ENCODE measurements at places on chromosomes 5 and 9.

- no peak for DNase-seq
Measured at GRCh38 chr9:68597362-68597997, 56.8 kb upstream of the TMEM252 start.

DNA sequence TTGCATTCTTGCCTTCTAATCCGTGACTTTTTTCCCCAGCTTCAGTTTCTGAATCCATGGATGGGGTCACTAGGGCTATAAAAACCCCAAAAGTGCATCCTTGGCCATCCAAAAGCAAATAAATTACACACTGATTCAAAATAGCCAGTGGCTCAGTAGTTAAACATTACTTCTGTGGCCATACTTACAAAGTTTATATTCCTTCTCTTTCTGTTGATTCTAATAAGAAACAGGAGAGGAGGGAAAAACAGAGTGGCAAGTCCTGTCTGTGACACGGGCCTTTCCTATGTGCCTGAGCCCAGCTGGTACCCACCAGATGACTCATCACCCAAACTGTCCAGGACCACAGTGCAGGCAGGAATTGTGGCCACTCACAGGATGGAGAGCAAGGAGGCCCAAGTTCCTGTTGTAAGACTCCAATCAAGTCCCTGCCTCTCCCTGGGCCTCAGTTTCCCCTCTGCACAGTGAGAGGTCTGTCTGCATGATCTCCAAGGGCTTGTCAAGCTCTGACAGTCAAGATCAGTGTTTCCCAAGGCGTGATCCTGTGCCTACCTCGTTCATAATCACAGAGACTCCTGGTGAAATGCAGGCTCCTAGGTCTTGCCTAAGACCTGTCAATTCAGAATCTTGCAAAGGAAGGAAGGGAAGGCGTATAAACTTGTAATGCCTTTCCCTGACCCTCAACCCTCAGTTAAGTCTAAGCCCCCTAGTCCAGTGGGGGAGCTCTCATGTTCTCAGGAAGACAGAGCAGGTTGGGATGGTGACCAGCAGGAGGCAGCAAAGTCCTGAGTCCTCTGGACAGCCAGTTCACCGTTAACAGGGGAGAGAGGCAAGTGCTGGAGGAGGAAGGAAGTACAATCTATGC, 29.5 kb downstream of the TNIP1 start:
- DNase-seq, result peak; percentile 87

DNA sequence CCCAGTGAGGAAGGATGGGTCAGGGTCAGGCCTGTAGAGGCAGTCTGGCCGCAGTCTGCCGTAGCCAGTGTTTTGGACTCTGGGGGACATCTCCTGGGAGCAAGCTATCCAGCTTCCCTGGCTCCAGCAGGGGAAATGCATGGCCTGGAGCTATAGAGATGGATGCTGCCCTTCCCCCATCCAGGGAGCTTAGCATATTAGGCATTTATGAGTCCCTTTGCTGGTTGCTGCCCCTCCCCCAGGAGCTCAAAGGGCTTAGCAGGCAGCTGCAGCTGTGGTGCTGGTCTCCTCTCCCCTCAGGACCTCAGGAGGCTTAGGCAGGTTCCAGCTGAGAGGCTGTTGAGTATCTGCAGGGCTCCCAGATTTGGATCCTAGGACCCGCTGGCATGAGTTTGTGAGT, 1158.7 kb downstream of the DTWD2 start:
- no peak for DNase-seq

GRCh38 chr5:89303033-89303480, 420.1 kb upstream of the MEF2C start:
- DNase-seq, result no peak

DNA sequence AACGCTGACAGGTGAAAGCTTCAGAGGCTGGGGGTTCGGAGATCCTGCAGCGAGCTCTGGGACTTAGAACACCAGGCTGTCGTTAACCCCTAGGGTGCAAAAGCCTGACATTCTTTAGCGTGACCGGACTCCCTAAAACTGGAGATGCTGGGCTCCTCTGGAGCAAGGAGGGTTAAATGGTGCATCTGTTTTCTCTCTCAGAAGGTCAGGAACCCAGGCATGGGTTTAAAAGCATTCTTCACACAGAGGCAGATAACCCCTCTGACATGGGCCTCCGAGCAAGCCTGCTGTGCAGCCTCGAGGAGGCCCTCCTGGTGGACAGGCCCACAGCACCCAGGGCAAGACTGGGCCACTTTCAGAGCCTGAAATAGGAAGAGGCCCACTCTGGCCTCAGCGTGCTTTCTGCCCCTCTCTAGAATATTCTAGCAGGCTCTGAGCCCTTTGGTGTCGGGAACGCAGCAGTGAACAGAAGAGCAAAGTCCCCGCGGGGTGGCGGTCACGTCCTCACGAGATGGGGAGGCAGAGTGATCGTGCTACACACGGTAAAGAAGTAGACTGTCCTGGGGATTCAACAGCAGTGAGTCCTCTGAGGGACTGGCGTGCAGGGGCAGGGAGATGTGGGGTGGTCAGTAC, 124.8 kb downstream of the COL23A1 start:
- no peak for DNase-seq

GRCh38 chr5:61362796-61363368, 30.8 kb downstream of the ZSWIM6 start:
- no peak for DNase-seq

DNA sequence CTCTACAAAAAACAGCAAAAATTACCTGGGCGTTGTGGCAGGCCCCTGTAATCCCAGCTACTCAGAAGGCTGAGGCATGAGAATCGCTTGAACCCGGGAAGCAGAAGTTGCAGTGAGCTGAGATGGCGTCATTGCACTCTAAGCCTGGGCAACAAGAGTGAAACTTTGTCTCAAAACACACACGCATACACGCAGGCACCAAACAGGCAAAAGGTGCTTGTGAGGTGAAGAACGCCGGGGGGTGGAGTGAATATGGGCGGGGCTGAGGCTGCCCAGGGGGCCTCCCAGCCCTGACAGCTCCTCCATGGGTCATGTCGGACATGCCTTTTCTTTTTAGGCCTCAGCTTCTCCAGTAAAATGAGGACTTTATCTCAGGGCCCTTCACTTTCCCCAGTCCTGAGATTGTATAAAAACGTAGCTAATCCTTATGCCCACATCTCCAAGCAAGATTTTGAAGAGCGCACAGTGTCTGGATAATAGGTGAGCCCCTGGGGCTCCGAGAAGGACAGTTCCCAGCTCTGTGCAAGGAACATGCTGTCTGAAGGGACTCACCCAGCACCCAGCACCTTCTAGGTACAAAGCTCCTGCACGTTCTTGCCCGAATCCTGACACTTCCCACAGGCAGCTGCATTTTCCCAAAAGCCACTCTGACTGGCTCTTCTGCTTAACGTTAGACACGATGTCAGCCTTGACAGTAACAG, 168.3 kb downstream of the COL23A1 start:
- DNase-seq, result peak; percentile 29

GRCh38 chr5:93622240-93622885, 39.3 kb downstream of the NR2F1 start:
- DNase-seq, result no peak

DNA sequence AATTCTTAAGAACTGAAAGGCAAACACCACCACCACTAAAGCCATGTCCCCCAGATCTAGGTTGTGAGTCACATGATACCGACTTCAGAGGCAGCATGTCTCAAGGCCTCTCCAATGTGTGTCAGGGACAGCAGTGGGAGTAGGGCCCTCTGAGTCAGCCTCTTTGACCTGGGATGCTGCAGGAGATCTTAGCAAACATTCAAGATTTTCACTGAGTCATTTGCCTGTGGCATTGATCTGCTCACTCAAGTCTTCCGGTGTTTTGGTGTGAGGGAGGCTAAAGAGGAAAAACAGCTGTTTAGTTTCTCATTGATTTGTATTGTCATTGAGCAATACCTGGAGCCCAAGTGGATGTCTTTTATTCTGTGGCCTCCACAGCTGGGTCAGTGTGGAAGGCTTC, 36.1 kb downstream of the TMC1 start:
- DNase-seq, result no peak

GRCh38 chr5:103522586-103522985, 40.0 kb downstream of the NUDT12 start:
- no peak for DNase-seq

GRCh38 chr9:8429768-8430167, 630.2 kb upstream of the DMAC1 start:
- DNase-seq, result no peak

- no peak for DNase-seq
Measured at GRCh38 chr9:93306081-93306480, 122.1 kb downstream of the WNK2 start.

DNA sequence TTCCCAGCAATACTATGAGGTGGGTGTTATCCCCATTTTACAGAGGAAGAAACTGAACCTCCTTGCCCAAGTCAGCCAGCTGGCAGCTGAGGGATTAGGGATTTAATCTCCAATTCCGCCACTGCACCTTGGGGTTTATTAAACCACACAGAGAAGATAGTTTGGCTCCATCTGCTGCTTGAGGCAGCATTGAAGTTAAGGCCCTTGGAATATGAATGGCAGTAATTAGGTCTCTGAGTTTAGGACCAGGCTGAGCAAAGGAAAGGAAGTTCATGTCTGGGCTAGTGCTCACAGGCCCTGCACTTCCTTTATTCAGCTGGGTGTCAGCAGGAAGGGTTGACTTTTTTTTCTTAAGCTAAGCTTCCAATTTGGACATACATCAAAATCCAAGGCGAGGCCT, 86.9 kb upstream of the GDNF start:
- no peak for DNase-seq

DNA sequence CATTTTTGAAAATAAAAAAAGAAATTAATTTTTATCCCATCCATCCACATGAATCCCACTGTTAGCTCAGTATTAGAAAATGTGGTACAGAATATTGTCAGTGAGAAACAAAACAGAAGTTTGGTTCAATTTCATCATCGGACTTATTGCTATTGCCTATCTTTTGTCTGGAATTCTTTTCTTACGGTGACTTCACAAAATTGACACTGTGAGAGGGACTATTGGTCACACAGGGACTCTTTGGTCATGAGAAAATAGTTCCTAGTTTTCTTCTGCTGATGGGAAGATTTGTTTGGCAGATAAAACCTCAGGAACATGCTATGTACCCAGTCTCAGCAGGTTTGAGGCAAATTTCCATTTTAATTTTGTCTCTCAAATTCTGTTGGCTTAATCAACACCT, 186.2 kb upstream of the ELL2 start:
- no peak for DNase-seq

GRCh38 chr5:80387063-80387768, 20.6 kb upstream of the ZFYVE16 start:
- no peak for DNase-seq

DNA sequence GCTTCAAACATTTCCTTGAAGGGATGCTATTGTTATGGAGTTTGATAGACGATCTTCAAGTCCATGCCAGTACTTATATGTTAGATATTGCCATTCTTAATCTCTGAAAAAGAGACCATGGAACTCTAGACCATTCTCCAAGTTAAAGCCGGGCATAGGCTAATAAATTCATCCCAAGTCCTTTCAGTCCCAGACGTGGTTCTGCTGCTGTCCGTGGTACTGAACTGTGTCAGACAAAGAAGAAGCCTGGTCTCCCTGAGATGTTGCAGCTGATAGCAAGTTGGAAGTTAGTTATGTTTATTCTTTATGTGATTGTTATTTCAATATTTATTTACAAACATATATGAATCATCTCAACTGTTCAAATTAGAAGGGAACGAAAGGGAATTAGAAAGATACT, 158.7 kb downstream of the NMUR2 start:
- DNase-seq, result peak; percentile 52

- no peak for DNase-seq
Measured at GRCh38 chr9:100756217-100756616, 178.3 kb downstream of the CAVIN4 start.

DNA sequence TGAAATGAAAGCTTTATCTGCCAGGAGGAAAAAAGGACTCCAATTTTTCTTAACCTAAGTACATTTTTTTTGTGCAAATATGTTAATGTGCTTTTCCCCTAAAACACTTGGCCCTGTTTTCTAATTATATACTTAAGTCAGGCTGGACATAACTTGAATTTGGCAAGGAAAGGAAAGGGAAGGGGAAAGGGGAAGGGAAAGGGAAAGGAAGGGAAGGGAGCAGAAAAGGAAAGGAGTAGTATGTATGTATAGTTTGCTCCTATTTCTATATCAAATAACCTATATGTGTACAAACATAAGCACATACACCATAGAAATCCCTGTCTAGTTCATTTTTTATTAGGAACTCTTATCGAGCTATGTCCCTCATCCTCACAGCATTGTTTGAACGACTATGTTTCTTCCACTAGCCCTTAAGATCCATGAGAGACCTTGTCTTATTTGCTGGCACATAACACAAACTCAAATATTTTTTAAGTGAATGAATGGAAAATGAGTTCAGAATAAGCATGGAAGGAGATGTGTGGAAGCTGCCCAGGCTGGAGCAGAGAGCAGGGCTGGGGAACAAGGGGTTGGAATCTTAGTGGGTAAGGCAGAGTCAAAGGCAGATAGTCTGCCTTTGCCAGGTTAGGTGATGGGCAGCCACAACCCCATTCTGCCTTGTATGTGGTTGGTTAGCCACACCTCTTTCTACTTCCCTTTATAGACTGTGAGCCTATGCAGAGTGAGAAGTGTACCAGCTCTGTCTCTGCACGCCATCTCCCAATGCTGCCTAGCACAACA, 70.0 kb downstream of the KLHL3 start:
- DNase-seq, result peak; percentile 47

- no peak for DNase-seq
Measured at GRCh38 chr9:89706731-89707191, 101.9 kb downstream of the GADD45G start.

DNA sequence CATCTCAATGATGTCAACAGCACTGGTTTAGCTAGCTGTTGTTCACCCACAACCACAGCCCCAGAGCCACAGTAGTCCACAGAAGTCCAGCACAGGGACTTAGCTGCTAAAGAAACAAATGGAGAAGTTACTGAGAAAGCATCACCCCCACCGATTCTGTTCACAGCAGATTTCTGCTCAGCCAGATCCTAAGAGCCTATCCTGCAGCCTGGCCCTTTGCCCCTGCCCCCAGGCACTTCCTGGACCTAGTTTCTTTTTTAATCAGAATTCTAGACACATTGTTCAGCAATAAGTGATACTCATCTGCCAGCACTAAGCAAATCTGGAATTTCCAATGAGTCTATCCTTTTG, 7.4 kb downstream of the B4GALT1 start:
- no peak for DNase-seq

GRCh38 chr5:115194676-115195075, 25.0 kb upstream of the TRIM36 start:
- no peak for DNase-seq

DNA sequence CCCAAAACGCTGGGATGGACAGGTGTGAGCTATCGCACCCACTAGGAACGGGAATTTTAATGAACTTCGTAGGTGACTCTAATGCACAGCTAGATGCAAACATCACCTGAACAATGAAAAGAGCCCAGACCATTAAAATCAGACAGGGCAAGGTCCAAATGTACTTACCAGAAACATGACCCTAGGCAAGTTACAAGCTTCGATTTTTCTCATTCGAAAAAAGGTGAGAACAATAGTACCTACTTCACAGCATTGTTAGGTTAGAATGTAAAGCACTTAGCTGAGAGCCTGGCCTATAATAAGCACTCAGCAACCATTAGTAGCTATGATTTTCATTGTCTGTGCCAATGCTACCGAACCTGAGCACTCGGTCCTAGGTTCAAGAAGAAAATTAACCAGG, 5.8 kb upstream of the KLHL3 start:
- DNase-seq, result no peak

GRCh38 chr9:35294066-35294465, 132.3 kb downstream of the UNC13B start:
- DNase-seq, result no peak
